ENCODE measurements at places on chromosomes 2 and 18.

DNA sequence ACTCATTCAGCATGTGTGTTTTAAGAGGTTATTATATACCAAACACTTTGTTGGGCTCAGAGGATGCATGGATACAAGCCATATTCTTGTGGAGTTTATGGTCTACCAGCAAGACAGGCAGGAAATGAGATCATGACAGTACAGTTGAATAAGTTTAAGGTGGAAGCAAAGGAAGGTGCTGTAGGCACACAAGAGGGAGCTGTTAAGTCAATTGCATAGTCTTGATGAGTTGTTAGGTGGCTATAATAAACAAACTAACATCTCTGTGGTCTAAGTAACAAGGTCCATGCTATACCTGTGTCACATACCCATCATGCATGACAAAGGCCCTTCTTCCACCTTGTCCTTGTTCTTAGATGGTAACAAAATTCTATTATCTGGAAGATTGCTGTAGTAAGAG lies 538.3 kb downstream of the CNTNAP5 start:
- H3K4me3 ChIP-seq = no peak overlapping the region
- no peak overlapping the region for H3K27ac ChIP-seq
- DNase-seq = no peak
- no peaks in the 10 kb centered on the region for H3K36me3 ChIP-seq
- H3K4me1 ChIP-seq = no peaks in the 10 kb centered on the region

DNA sequence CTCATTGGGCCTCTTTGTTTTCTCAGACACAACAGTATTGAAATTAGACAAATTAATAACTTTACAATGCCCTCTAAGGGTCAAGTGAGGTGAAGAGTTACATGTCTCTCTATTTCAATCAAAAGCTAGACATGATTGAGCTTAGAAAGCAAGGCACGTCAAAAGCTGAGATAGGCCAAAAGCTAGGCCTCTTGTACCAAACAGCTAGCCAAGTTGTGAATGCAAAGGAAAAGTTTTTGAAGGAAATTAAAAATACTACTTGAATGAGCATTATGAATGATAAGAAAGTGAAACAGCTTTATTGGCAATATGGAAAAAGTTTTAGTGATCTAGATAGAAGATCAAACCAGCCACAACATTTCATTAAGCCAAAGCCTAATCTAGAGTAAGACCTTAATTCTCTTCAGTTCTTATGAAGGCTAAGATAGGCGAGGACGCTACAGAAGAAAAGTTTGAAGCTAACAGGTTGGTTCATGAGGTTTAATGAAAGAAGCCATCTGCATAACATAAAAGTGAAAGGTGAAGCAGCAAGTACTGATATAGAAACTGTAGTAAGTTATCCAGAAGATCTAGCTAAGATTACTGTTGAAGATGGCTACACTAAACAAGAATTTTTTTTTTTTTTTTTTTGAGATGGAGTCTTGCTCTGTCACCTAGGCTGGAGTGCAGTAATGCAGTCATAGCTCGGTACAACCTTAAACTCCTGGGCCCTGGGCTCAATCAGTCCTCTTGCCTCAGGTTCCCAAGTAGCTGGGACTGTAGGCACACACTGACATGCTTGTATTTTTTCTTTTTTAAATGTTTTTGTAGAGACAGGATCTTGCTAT lies 65.5 kb downstream of the FAM117B start:
- H3K4me3 ChIP-seq = no peak overlapping the region
- DNase-seq = no peak
- no peaks in the 10 kb centered on the region for H3K27me3 ChIP-seq
- H3K27ac ChIP-seq = no peak overlapping the region
- no peaks in the 10 kb centered on the region for H3K36me3 ChIP-seq
- H3K4me1 ChIP-seq = no peaks in the 10 kb centered on the region

- H3K36me3 ChIP-seq = no peaks in the 10 kb centered on the region
- no peak overlapping the region for H3K4me3 ChIP-seq
- no peak overlapping the region for H3K27ac ChIP-seq
- H3K27me3 ChIP-seq = no peaks in the 10 kb centered on the region
Observed at GRCh38 chr18:27372386-27372785, 187.3 kb upstream of the CHST9 start.

DNA sequence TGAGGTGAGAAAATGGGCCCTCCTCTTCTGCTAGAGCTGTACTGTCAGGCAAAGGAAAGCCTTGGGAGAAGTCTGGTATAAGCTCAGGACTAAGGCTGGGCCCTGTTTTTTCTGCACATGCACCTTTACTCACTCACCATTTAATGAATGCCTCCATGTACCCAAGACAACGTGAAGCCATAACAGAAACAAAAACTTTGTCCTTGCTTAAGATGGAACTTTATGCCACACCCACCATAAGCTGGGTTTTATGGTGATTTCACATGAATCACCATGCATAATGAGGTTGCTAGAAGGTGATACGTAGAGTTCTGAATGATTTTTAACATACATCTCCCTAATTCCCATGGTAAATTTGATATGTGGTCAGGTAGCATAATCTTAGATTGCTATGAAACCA lies 63.7 kb upstream of the CYP26B1 start:
- H3K27me3 ChIP-seq = no peaks in the 10 kb centered on the region
- H3K4me3 ChIP-seq = no peak overlapping the region
- 0 out of 2 replicates have a peak, but pooled peaks cover 2% of the 10 kb centered on the region for H3K4me1 ChIP-seq

DNA sequence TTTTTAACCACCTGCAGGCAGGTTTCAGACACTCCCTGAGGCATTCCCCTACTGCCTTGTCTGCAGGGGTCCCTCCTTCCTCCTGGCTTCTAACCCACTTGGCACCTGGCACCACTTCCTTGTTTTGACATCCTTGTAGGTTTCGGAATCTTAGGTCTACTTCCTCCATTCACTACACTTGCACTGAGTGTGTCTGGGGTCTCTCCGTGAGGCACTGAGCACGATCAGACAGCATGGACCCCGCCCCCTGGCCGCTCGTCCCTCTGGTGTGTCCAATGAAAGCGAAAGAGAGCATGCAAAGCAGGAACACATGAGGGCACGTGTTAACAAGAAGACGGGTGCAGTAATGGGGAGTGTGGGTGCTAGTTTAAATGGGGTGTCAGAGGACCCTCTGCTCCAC lies 63.8 kb downstream of the HAUS1 start:
- H3K4me3 ChIP-seq = no peak overlapping the region
- H3K27ac ChIP-seq = no peak overlapping the region
- peaks cover 8% of the 10 kb centered on the region for H3K4me1 ChIP-seq
- no peaks in the 10 kb centered on the region for H3K36me3 ChIP-seq

DNA sequence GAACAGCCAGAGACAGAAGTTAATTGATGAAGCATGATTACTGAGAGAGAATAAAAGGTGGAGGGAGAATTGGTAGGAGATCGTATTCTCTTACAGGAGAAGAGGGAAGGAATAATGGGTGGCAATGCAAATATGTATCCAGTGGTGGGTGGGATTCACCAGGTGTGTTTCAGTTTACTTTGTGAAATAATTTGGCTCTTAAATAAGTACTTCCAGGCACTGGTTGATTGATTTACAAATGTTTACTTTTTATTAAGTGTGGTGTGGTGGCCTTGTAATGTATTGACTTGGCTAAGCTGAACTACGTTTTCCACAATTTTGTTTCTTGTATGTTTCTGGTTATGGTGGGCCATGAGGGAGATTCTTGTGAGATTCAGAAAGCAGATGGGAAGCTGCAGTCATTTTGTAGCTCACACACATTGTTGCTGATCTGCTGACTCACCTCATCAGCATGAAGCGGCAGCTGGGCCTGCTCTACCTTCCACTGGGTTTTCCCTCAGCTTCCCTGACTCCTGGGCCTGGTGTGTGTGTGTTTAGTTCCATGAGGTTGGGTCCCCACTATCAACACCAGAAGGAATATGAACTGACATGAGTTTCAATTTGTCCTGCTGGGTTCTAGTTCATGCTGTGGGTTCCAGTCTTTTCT lies 32.6 kb downstream of the MYL12B start:
- no peak overlapping the region for H3K27ac ChIP-seq
- H3K27me3 ChIP-seq = no peaks in the 10 kb centered on the region
- H3K36me3 ChIP-seq = peaks cover 9% of the 10 kb centered on the region
- DNase-seq = no peak

GRCh38 chr2:104599787-104600510 lies 254.0 kb upstream of the POU3F3 start:
- H3K27ac ChIP-seq = no peak overlapping the region
- H3K36me3 ChIP-seq = no peaks in the 10 kb centered on the region
- no peak for DNase-seq
- H3K4me3 ChIP-seq = no peak overlapping the region

DNA sequence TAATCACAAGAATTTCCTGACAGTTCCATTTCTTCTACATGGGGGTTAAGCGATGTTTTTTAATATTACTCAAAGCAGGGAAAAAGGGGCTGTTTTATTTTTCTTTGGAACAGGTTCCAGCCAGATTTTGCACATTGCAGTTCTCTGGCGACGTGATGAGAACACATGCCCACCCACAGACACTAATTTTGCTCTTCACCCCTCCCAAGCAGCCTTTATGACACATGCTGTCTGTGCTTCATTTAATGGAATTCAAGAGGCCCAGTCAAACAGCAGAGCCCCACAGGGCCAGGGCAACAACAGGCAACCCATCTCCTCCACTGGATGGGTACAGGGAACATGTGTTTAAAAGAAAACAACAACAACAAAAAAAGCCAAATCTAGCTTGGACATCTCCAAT lies 70.8 kb downstream of the SPRED2 start:
- H3K4me3 ChIP-seq = no peak overlapping the region
- H3K36me3 ChIP-seq = no peaks in the 10 kb centered on the region

DNA sequence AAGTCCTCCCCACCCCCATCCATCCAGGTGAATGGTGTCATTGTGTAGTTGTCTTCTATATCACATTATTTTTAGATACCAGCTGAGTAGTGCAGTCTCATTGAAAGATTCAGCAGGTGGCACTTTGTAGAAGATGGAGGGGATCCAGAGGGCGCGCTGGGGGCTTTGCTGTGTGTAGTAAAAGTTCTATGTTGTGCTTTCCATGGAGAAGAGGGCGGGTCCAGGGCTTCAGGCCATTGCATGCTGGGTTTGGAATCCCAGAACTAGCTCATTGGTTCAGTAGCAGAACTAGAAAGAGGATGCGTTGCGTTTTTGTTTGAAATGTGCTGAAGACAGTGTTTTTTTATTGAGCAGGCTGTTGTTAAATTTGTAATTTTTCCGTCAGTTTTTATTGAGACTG lies 120.0 kb downstream of the MAP4K4 start:
- DNase-seq = no peak
- no peaks in the 10 kb centered on the region for H3K36me3 ChIP-seq
- H3K27ac ChIP-seq = no peak overlapping the region
- H3K4me1 ChIP-seq = peaks cover 8% of the 10 kb centered on the region

- DNase-seq = no peak
- no peak overlapping the region for H3K4me3 ChIP-seq
- H3K27me3 ChIP-seq = 0 out of 2 replicates have a peak, but pooled peaks cover 2% of the 10 kb centered on the region
- H3K4me1 ChIP-seq = no peaks in the 10 kb centered on the region
- no peak overlapping the region for H3K27ac ChIP-seq
Observed at GRCh38 chr2:1091895-1092585, 141.4 kb downstream of the SNTG2 start.
